Astrocyte (in vitro differentiated cells and primary cell): ENCODE measurements at places on chromosomes 3 and 15.
A peak's percentile ranks its signal among the peaks of the same experiment; 100 is the strongest.

- H3K4me1 ChIP-seq = peaks cover 45% of the 10 kb centered on the region
- H3K36me3 ChIP-seq = peaks cover 20% of the 10 kb centered on the region
- peak overlapping the region; percentile 22 for H3K27ac ChIP-seq
- H3K4me3 ChIP-seq = no peak overlapping the region
- no peak for DNase-seq
- no peaks in the 10 kb centered on the region for H3K27me3 ChIP-seq
Measured at GRCh38 chr3:172125053-172125452, 85.7 kb downstream of the FNDC3B start.

- no peaks in the 10 kb centered on the region for H3K36me3 ChIP-seq
- DNase-seq = no peak
- no peak overlapping the region for H3K4me3 ChIP-seq
- H3K27me3 ChIP-seq = no peaks in the 10 kb centered on the region
Measured at GRCh38 chr3:129585949-129586657, 20.4 kb downstream of the PLXND1 start.

DNA sequence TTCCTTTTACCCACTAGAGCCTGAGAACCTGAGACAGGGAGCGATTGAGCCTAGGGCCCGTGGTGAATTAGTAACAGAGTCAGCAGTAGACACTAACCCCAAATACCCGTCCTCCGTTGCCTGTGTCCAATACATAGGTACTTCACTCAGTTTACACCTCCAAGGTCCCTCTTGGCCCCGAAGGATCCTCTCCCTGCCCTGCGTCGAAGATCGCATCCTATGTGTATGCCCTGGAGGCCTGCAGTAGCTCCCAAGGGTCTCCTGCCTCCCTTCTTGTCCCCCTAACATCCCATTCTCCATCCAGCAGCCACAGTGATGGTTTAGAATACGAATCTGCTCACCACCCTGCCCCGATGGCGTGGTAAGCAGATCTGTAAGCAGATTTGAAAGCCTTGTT, 67.0 kb downstream of the ISG20 start:
- H3K36me3 ChIP-seq = no peaks in the 10 kb centered on the region
- peak overlapping the region; percentile 42 for H3K4me3 ChIP-seq
- no peak for DNase-seq
- H3K27me3 ChIP-seq = peaks cover 13% of the 10 kb centered on the region
- H3K27ac ChIP-seq = no peak overlapping the region

DNA sequence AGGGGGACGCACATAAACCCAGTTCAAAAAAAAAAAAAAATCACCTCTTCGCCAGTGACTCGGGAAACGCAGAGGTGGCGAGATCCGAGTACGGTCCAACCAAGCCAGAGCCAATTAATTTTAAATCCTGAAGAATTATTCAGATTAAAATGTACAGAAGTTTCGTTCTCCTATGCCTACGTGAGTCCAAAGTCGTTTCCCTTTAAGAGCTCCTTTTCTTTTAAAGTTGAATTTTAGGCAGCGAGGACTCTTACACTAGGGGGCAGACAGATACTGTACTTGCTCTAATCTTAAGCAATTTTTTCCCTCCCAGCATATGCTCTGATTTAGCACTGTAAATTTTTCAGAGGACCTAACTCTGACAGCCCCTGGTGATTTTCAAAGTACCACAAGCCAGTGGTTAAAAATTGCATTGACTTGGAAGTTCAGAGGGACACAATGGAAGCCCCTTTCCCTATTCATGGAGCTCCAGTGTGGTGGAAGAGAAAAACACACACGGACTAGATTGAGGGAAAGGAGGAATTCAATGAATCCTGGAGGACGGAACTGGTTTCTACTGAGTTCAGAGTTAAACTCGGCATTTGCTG, 3.3 kb upstream of the NR2F2 start:
- peak overlapping the region; percentile 85 for H3K4me3 ChIP-seq
- H3K27me3 ChIP-seq = no peaks in the 10 kb centered on the region
- H3K36me3 ChIP-seq = no peaks in the 10 kb centered on the region
- peak overlapping the region; percentile 85 for H3K27ac ChIP-seq
- DNase-seq = peak; percentile 90
- H3K4me1 ChIP-seq = peaks cover 33% of the 10 kb centered on the region

DNA sequence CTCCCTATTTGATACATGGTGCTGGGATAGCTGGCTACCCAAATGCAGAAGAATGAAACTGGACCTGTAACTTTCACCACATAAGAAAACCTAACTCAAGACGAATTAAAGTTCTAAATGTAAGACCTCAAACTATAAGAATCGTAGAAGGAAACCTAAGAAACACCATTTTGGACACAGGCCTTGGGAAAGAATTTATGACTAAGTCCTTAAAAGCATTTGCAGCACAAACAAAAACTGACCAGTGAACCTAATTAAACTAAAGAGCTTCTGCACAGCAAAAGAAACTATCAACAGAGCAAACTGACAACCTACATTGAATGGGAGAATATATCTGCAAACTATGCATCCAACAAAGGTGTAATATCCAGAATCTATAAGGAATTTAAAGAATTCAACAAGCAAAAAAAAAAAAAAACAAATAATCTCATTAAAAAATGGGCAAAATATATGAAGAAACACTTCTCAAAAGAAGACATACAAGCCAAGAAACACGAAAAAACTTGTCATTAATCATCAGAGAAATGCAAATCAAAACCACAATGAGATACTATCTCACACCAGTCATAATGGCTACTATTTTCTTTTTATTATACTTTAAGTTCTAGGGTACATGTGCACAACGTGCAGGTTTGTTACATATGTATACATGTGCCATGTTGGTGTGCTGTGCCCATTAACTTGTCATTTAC, 37.0 kb downstream of the HDGFL3 start:
- H3K36me3 ChIP-seq = no peaks in the 10 kb centered on the region
- no peaks in the 10 kb centered on the region for H3K27me3 ChIP-seq
- H3K4me3 ChIP-seq = no peak overlapping the region
- peaks cover 6% of the 10 kb centered on the region for H3K4me1 ChIP-seq
- peak overlapping the region; percentile 44 for H3K27ac ChIP-seq
- DNase-seq = peak; percentile 68

GRCh38 chr3:187661267-187661666, 8.9 kb downstream of the SST start:
- H3K36me3 ChIP-seq = no peaks in the 10 kb centered on the region
- no peak overlapping the region for H3K4me3 ChIP-seq
- DNase-seq = no peak
- no peaks in the 10 kb centered on the region for H3K4me1 ChIP-seq
- peaks cover 10% of the 10 kb centered on the region for H3K27me3 ChIP-seq
- H3K27ac ChIP-seq = no peak overlapping the region

DNA sequence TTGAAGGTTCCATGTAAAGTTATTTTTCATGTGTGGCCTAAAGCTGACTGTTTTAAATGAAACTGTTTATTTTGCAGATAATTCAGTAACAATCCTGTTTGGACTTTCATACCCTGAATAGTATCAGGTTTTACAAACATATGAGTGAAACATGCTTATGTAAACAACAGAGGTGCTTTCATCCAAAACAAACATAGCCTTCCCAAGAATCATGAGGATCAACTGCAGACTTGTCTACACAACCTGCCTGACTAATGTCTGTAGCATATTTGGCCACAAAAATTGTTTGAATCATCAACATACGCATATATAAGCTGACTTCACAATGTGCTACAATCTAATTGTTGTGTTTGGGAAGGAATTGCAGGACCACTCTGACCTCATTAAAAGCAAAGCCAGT, 190.4 kb downstream of the DIPK2A start:
- DNase-seq = peak; percentile 84
- H3K27ac ChIP-seq = peak overlapping the region; percentile 64
- H3K27me3 ChIP-seq = no peaks in the 10 kb centered on the region
- H3K4me1 ChIP-seq = peaks cover 7% of the 10 kb centered on the region
- no peak overlapping the region for H3K4me3 ChIP-seq
